GF-D8 (cell line): ENCODE measurements at places on chromosomes 12 and 14.

DNA sequence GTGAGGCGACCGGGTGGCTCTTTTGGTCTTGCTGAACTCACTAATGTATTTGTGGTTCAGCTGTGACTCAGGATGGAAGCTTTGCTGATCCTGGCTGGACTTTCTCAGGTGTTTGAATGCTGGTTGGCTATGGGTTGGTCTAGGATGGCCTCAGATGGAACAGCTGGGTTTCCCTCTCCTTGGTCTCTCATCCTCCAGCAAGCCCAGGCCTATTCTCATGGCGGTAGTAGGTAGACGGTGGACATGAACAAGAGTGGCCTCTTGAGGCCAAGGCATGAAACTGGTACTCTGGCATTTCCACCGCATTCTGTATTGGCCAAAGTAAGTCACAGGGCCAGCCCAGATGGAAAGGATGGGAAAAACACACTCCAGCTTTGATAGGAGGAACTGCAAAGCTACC is 11.8 kb upstream of the POLR3B start:
- no peak for DNase-seq

- DNase-seq: no peak
These were observed 143.0 kb downstream of the KITLG start for GRCh38 chr12:88437226-88437625.

DNA sequence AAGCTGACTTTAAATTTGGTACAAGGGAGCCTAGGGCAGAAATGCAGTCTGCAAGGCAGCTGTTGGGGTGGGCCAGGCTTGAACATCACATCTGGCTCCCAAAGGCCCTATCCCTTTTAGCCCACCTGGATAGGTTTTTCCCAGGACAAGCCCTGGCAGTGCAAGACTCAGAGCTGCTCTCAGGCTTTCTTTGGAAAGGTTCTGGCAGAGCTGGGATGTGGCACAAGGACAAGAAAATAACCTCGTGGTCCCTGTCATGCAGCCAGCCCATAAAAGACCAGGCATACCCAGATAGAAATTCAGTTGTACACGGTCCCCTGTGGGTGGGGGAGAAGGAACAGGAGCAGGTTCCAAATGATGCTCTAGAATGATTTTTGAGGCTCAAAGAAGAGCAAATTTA is 206.9 kb downstream of the TTC7B start:
- no peak for DNase-seq

- no peak for DNase-seq
These were observed 6.8 kb downstream of the NTF3 start for GRCh38 chr12:5438671-5439200.

- DNase-seq: no peak
These were observed 10.1 kb downstream of the NOC4L start for GRCh38 chr12:132154341-132154761.

DNA sequence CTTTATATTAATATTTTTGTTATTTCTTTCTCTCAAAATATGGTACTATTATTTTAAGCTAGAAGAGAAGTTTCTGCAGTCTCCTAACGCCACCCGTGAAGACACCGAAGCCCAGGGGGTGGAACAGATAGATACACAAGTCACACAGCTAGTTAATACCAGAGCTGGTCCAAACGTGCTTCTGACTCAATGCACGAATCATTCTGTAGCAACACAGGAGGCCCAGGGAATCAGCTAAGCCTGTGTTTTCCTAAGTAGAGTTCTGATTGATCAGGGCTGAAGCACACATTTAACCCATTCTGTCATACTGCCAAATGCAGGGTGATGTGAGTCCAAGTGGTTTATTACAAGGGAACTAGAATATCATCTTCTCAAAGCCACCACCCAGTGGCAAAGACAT is 116.9 kb upstream of the PWP1 start:
- DNase-seq: no peak

DNA sequence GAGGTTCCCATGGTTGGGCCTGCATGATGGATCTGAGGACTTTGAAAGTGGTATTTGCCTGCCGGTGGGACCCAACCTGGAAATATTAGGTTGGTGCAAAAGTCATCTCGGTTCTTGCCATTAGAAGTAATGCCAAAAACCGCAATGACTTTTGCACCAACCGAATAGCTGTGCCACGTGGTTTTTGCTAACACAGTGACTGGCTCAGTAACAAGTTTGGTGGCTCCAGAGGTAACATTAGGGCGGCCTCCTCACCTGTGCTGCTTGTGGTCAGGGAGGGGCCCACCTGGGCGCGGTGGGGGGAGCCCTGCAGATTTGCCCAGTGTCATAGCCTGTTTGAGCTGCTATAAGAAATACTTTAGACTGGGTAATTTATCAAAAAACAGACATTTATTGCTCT is 1.8 kb downstream of the BDKRB2 start:
- no peak for DNase-seq

- DNase-seq: no peak
These were observed 151.0 kb downstream of the BCAT1 start for GRCh38 chr12:24797901-24798300.

GRCh38 chr14:59150990-59151389 is 37.5 kb upstream of the DAAM1 start:
- no peak for DNase-seq

DNA sequence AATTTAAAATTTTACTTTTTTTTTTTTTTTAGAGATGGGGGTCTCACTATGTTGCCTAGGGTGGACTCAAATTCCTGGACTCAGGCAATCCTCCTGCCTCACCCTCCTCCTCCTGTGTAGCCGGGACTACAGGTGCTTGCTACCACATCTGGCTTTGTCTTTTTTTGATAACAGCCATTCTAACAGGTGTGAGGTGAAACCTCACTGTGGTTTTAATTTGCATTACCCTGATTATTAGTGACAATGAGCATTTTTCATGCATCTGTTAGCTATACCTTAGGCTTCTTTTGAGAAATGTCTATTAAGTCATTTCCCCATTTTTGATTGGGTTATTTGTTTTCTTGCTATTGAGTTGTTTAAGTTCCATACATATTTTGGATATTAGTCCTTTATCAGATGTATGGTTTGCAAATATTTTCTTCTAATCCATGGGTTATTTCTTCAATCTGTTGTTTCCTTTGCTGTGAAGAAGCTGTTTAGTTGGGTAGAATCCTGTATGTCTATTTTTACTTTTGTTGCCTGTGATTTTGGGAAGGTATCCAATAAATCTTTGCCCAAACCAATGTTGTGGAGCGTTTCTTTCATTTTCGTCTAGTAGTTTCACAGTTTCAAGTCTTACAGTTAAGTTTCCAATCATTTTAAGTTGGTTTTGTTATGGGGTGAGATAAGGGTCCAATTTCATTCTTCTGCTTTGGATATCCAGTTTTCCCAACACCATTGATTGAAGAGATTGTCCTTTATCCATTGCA is 86.1 kb downstream of the MYF5 start:
- no peak for DNase-seq

- no peak for DNase-seq
These were observed 162.4 kb downstream of the RBM19 start for GRCh38 chr12:113803759-113804140.

- no peak for DNase-seq
These were observed 227.5 kb downstream of the AACS start for GRCh38 chr12:125292700-125293099.

DNA sequence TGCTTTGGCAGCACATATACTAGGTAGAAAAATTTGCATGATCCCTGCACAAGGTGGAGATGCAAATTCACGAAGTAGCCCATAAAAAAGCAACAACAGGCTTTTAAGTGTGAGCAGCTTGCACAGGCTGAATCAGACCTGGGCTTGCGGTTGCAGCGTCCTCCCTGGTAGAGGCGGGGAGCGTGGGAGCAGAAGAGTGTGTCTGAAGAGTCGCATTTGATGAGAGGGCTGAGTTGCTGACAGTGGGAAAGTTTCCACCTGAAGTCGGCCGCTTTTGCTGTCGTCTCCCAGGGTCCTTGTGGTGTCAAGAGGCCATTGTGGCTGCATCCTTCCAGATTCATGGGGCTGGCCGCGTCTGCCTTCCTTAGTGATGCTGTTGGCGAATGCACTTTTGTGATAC is 6.2 kb downstream of the AACS start:
- DNase-seq: no peak

- no peak for DNase-seq
These were observed 21.7 kb upstream of the DUSP6 start for GRCh38 chr12:89373763-89374572.

GRCh38 chr12:123131879-123132402 is 18.9 kb downstream of the PITPNM2 start:
- no peak for DNase-seq

- DNase-seq: peak; percentile 26
These were observed 8.1 kb downstream of the STAC3 start for GRCh38 chr12:57242691-57243454.

DNA sequence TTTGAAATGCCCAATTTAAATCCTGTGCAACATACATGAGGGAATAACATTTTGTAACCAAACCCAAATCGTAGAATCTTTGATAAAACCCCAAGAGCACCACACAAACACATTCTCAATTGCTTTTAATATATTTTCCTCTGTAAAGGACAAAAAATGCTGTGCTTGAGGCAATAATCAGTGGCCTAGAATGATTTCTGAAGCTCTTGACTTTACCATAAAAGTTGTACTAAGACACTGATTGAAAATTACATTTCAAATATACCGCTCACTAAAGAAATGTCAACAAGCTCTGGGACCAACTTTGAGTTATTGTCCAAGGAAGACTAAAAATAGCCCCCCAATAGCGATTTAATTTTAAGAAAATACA is 1.5 kb downstream of the EML5 start:
- no peak for DNase-seq

DNA sequence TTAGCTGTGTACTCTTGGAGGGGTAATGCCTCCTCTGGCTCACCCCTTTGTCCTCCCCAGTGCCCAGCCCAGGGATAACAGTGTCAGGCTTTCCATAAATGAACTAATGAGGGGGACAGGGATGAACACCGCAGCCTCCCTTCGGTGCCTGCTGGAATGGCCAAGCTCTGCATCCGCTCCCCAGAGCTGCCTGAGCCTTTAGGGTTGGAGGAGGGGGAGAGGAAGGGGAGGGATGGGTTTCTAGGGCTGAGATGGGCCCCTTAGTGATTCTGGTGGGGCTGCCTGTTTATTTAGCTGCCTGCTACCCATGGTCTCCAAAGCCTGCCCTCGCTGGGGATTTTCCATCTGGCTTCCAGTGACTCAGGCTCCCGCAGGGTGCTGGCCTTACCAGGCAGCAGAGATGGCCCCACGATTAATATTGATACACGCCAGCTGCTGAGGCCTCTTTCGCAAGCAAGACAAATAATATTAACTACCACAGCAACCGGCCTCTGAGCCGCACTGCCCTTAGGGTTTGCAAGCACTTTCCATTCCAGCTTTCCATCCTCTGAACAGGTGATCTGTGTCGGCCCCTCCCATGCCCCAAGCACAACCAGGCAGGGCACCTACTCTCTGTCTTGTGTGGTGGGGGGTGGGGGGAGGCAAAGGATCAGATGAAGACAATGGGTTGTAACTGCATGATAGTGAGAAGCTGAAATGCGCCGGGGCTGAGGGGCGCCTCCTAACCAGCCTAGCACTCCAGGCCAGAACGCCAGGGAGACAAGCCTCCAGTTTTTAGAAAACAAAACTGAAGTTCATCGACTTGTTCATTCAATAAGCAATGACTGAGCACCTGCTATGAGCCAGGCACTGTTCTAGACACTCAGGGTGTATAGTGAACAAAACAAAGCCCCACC is 56.7 kb downstream of the C14orf132 start:
- no peak for DNase-seq

DNA sequence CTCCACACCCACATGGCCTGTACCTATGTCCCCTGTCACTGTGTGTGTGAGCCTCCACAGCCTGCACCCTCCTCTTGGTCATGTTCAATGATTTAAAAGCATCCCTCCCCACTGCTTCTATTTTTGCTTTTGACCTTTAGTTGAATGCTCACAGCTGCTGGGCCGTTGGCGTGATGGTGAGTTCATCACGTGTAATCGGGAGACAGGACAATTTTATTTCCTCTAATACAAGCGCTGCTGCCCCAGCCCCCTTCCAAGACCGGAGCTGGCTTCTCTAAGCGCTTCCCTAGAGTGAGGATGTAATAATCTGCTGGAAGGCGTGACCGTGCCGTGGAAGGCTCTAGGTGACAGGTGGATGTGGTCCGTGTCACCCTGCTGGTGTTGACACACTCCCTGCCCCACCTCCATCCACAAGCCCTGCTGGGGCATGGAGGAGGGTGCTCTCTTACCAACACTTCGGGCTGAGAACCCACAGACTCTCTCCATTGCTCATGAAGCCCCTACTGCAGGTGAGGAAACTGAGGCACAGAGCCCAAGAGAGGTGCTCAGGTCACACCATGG is 25.4 kb downstream of the CCDC85C start:
- no peak for DNase-seq

GRCh38 chr14:75514673-75515628 is 7.3 kb upstream of the BATF start:
- no peak for DNase-seq

GRCh38 chr12:96199464-96199863 is 5.3 kb downstream of the ELK3 start:
- no peak for DNase-seq

- no peak for DNase-seq
These were observed 223.3 kb downstream of the RBM19 start for GRCh38 chr12:113742801-113743200.

DNA sequence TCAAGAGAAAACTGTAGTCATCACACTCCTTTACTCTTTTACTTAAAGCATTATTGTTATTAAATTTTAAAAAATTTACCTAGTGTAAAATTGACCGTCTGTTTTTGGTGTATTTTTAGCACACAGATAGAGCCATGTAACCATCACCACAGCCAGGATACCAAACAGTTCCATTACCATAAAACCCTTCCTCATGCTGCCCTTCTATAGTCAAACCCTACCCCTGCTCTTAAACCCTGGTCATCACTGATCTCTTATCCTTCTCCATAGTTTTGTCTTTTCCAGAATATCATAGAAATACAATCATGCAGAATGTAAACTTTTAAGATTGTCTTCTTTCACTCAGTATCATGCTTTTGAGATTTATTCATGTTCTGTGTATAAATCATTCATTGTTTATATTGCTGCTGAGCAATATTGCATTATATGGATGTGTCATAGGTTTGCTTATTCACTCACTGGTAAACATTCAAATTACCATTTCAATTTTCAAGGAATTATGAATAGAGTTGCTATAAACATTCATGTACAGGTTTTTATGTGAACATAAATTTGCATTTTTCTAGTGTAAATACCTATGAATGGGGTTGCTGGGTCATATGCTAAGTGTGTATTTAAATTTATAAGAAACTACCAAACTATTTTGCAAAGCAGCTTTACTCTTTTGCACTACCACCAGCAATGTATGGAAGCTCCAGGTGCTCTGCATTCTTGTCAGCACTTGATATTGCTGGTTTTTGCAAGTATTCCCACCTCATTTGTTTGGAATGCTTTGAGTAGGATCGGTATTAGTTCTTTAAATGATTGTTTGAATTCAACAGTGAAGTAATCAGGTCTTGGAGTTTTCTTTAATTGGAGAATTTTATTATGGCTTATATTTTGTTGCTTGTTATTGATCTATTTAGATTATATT is 125.5 kb downstream of the LMNTD1 start:
- DNase-seq: no peak

DNA sequence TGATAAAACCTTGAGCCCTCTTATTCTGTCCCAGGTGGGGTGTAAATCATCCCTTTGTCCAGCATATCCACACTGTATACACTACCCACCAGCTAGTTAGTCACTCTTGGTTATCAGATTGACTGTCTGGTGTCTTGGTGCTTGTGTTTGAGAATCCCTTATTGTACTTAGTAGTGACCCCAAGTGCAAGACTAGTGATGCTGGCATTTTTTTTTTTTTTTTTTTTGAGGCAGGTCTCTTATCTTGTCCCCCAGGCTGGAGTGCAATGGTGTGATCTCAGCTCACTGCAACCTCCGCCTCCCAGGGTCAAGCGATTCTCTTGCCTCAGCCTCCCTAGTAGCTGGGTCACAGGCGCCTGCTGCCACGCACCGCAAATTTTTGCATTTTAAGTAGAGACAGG is 5.8 kb downstream of the VRK1 start:
- DNase-seq: no peak
